HCT116 (cell line): ENCODE measurements at places on chromosomes 11 and 22.
A peak's percentile ranks its signal among the peaks of the same experiment; 100 is the strongest.

GRCh38 chr11:75770102-75770501 is 1.5 kb downstream of the DGAT2 start:
- DNase-seq = no peak

- no peak for DNase-seq
Observed at GRCh38 chr11:47863898-47864430, 15.8 kb upstream of the NUP160 start.

- DNase-seq = peak; percentile 59
Observed at GRCh38 chr11:118488480-118489109, 38.7 kb upstream of the TTC36 start.

DNA sequence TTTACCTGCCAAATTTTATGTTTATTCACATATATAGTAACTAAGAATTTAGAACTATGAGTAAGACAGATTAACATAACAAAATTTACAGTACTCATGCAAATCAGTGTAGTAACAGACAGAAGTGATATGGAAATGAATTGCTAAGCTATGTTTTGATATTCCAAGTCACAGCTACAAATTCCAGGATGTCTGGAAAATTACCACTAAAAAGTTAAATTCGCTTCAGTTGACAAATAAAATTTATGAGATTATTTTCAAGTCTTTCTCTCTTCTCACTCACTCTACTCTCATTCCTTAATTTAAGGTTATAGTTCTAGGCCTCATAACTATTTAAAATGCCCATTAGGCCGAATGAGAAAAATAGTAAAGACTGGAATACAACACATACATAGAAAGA is 18.1 kb downstream of the XKR3 start:
- DNase-seq = no peak

GRCh38 chr22:23117891-23118646 is 23.7 kb downstream of the RSPH14 start:
- no peak for DNase-seq

DNA sequence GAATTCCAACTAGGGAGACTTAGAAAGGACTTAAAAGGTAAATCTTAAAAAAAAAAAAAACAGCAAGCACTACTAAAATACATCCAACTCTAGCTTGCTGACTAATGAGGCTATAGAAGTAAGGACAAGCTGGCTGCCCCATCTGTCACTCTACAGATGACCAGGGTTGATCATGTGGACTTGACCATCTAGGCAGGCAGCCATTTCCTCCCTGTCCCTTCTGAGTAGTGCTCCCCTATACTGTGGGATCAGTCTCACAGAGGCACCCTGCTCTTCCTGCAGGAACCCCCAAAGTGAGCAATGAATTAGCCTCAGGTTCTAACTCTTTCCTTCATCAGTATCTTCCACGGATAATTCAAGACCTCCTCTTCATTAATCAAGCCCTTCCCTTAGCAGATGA is 12.3 kb downstream of the SLC1A2 start:
- no peak for DNase-seq

- DNase-seq = no peak
Observed at GRCh38 chr11:117796872-117797529, at the start of gene DSCAML1. Gene DSCAML1 (minus strand): TSS chr11:117797216. CDS start chr11:117797079, 137 bp downstream.

DNA sequence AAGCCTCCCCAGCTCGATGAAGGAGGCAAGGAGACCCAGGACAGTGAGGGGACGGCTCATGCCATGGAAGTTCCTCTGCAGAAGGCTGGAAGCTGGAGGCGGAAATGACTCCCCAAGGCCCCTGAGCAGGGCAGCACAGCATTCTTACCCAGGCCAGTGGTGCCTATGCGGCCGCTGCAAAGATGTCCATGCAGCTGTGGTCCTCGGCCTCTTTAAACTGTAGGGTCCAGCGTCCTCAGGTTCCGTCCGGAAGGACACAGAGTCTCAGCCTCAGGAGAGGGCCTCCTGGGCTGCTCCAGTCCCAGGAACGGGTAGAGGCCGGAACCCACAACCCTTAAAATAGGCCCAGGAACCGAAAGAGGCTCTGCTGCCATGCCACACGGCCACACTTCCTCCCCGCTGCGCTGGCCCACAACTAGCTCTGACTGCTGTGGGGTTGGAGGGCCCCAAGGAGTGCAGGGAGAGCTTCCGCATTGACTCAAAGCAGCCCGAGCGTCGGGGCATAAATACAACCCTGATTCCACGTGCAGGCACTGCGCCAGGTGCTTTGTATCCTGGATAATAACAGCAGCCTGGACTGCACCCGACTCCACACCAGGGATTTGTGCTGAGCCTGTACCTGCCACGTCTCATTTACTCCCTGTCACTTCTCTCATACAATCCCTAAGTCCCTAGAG is 5.5 kb downstream of the KIAA0930 start:
- DNase-seq = no peak

DNA sequence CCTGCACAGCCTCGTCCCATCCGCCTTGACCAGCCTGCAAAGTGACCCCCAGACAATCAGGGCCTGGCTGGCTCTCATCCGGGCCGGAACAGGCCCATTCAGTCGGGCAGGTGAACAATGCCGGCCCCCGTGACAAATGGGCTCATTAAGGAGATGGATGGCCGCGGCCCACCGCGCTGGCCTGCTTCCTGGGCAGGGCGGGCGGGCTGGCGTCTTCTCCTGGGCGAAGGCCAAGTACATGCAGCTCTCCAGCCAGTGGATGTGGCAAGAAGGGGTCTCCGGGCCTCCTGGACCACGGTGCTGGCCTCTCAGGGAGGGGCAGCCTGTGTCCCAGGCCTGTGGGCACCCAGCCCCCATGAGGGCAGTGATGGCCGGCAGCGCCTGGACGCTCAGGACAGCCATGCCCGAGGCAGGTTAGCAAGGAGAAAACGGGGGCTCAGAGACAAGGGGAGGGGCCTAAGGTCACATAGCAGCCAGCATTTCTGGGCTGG is 1022.8 kb downstream of the BRD1 start:
- no peak for DNase-seq

GRCh38 chr11:75878933-75879332 is 63.9 kb downstream of the UVRAG start:
- no peak for DNase-seq

DNA sequence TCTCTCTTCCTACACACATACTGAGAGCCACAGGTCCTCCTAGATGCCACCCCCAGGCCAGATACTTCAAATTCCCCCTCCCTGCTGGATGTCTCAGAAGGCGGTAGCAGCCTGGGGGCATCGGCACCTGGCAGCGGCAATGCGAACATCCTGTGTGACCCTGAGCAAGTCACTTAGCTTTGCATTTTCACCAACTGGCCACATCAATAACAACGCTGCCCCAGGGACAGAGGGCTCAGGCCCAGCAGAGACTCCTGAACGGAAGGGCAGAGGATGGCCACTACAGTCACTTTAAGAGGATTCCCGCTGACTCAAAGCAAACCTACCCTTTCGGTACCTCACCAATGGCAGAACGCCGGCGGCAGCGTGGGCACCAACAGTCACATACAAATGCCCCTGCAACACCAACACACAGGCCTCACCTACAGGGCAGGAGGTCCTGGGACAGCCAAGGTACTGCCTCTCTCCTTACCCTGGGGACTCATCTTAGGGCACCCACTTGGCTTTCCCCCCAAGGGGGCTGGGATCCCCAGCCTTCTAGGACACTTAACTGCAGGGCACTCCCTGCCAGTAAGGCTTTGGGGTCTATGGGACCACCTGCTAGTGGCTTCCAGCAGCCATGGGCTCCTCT is 1.6 kb downstream of the LMO1 start:
- DNase-seq = no peak

GRCh38 chr22:36166518-36167220 is 6.1 kb upstream of the APOL3 start:
- no peak for DNase-seq

- DNase-seq = peak; percentile 21
Observed at GRCh38 chr22:22103078-22103875, 120.7 kb upstream of the TOP3B start.

DNA sequence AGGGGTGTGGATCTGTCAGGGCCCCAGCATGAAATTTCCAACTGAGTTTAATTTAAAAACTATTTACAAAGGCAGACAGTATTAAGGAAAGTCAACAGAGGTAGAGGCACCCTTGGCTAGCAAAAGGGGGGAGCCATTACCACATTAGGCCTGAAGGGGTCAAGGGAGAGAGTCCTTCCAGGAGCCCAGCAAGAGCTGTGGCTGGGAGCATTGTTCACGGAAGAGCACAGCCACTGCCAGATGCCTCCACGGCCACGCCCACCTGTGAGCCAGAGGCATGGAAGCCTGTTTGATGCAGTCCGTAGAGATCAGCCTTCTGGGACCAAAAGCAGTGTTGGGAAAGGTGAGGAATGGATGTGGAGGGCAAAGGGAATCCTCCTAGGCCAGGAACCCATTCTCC is 102.6 kb downstream of the GALNT18 start:
- DNase-seq = no peak

DNA sequence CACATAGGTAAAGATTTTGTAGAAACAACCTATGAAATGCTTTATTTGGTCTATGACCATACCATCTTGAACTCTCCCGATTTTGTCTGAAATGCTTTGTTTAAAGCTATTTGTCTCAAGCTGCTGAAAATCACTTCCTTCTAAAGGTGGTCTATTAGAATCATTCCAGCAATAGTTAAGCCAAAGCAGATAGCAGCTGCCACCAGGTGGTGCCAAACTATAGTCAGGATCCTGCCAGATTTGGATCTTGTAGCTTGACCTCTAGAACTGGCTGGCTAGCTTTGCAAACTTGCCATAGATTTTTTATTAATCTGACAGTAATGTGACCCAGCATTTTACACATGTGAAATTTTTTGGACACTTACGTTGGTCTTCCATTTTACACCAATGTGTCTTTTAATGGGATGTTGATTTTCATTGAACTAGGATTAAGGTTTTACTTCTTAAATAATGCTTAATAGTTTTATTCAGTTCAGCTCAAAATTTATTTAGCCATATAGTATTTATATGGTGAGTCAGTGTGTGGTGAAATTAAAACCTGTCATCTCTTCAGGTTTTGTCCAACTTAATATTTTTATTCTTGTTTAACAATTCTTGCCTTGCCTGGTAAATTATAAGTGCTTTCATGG is 19.7 kb downstream of the CTR9 start:
- DNase-seq = peak; percentile 29

GRCh38 chr22:32661737-32662586 is 139.5 kb upstream of the TIMP3 start:
- no peak for DNase-seq

- no peak for DNase-seq
Observed at GRCh38 chr11:36222831-36223635, 66.2 kb downstream of the COMMD9 start.

GRCh38 chr11:102850973-102851745 is 7.8 kb upstream of the MMP3 start:
- DNase-seq = no peak

- peak; percentile 44 for DNase-seq
Observed at GRCh38 chr11:72238040-72238450, 5.9 kb downstream of the PHOX2A start.

DNA sequence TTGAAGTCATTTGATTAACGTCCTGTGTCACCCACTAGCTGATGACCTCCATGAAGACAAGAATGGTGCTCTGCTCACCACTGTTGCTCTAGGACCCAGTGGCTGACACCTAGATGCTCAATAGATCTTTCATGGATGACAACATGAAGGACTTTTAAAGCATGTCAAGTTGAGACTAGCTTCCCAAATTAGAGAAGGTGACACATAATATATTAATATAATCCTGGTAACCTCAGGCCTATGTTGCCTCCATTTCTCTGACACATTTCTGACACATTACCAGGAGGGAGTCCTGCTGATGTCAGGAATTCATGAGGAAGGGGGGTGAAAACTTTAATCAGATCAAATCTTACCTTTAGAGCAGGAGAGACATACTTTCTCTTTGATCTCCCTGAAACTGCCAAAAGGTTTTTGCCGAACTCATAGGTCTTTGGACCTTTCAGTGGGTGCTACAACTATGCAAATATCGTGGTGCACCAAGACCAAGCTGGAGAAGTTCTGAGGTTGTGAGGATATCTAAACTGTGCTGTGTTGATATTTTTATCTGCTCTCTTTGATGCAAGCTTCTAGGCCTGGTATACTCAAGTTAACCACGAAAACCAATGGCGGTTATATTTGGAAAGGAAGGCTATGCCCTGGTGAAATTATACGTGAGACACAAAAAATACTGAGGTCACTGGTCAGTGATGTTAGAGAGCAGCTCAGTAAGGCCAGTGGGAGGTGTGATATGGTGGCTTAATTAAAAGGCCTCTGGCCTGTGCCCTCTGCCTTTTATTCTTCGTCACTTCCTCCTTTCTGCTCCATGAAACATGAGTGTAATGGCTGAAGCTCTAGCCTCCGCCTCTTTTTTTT is 13.2 kb upstream of the AMPD3 start:
- no peak for DNase-seq

GRCh38 chr22:46067159-46068111 is 82.9 kb upstream of the PPARA start:
- no peak for DNase-seq

GRCh38 chr11:7657306-7658025 is 15.8 kb downstream of the CYB5R2 start:
- peak; percentile 28 for DNase-seq

- DNase-seq = no peak
Observed at GRCh38 chr22:42934338-42934737, 77.3 kb upstream of the ARFGAP3 start.

GRCh38 chr11:70537576-70538571 is 139.5 kb downstream of the CTTN start:
- no peak for DNase-seq

- no peak for DNase-seq
Observed at GRCh38 chr22:20154602-20155187, 3.8 kb upstream of the CCDC188 start.
